ENCODE measurements at places on chromosomes 13 and 19. TPM values are rescaled to one million over a fixed set of nuclear protein-coding genes. Genes with fewer than 3 reads are reported as not detected.

DNA sequence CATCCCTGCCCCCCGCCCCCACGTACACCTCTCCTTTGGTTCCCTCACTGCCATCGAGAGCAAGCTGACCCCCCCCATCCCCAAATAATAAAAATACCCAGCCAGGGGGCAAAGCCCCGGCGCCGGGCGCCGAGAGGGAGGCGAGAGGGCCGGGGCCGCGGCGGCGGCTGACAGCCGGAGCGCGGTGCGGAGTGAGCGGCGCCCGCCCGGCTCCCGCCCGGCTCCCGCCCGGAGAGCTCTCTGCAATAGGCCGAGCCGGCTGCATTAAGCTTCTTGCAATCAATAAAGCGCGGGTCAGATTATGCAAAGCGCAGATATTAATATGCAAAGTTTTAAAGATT is 40.9 kb downstream of the DEDD2 start:
- DNase-seq: no peak

- no peak for DNase-seq
Observed at GRCh38 chr13:76667551-76667950, 218.7 kb downstream of the KCTD12 start.

CYP2F1 gene
- 0.33 TPM for polyA plus RNA-seq

GRCh38 chr13:99916366-99917103 is 55.0 kb downstream of the ZIC5 start:
- no peak for DNase-seq

DNA sequence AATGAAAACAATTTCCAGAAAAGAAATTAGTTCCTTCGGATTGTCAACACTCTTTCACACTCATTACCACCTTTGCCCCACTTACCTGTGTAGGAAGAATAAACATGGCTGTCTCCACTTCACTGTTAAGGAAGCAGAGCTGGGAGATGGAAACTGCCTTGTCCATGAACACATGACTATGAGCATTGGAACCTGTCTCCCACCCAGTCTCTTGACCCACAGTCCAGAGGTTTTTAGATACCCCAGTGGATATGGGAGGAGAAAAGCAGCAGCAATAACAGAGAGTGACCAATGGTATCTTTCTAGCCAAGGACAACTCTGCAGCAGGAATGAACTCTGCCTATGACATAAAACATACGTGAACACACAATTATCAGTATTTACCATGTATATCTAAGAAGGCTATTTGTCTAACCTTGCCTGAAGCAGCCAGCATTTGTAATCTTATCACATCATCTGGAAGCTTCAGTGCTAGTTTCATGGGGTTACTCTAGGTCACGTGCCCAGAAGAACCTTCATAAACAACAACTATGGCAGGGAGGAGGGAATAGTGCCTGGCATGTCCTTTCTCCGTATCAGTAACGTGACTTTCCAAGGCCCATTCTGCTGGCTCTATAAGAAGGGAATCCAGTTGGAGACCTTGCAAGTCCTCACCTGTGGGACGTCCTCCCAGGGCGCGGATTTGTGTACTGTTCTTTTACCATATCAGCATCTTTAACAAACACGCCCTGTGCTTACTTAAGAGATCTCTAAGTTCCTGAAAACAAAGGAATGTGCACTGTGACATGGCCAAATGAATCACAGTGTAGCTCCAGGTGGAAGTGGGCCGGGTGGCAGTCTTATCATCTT is 221.8 kb upstream of the UBL3 start:
- no peak for DNase-seq

CCNA1 gene
- 1.1 TPM for polyA plus RNA-seq

DNA sequence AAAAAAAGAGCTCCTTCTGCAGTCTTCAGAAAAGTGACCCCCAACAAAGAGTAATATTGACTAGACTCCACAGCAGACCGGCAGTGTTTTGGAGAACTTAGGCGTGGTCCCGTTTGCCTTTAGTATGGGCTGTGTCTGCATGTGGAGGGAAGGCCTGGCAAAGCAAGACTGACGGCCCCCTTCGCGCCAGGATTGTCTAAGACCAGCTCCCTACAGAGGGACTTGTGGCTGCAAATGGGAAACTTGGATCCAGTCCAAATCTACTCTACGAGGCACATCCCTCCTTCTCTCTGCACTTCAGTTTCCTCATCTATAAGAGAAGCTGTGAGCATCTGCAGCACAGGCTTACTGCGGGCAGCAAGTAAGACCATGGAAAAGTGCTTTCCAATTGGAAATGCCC is 350.0 kb downstream of the ZNF536 start:
- no peak for DNase-seq

DNA sequence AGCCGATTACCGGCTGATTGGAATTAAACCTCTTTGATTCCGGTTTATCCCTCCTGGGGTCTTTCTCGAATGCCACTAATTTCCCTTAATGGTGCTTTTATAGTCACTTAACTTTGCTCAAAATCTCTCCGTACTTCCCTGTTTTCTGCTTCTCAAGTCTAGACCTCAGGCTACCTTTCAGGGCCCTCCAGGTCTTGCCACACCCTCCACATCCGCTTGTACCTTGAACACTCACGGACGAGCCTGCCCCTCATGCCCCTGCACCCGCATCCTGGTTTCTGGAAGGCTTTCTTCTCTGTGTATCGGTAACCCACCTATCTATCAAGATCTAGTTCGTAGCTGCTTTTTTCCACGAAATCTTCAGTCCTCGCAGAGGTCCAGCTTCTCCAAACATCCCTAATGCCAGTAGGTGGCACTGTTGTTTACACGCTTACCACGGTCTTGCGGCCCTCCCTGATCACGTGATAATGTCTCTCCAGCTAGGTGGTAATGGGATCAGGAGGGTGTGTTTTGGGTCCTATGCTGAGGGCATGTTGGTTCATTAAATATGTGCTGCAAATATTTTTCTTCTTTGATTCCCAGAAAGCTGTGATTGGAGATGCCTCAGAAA is 13.8 kb downstream of the ATP12A start:
- DNase-seq: no peak

DNA sequence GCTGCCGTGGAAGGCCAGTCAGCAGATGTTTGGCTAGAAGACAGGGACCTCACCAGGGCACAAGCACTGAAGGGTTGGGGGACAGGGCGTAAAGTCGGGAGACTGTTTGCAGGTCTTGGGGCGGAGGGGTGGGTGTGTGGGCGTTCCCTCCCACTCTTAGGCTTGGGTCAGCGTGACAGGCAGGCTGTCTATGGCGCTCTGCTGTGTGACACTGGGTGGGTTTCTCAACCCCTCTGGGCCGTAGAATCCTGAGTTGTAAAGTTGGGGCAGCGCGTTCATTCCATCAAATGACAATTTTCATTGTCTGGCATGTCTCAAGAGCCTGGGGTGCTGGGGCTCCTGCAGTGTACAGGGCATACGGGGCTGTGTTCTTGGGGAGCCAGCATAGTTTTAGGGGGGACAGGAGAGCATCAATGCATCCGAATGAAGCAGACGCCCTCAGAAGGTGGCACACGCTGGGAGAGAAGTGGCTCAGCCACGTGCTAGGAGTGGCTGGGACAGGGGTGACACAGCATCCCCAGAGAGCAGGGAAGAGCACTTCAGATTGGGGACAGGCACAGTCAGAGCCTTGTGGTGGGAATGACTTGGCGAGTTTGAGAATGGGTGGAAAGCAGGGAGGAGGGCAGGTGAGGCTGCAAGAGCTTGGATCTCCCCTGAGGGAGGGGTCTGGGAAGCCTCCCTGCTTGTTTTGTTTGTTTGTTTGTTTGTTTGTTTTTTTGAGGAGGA is 4.4 kb downstream of the CRTC1 start:
- DNase-seq: no peak

- no peak for DNase-seq
Observed at GRCh38 chr19:15330801-15331418, 1.4 kb downstream of the BRD4 start.

DNA sequence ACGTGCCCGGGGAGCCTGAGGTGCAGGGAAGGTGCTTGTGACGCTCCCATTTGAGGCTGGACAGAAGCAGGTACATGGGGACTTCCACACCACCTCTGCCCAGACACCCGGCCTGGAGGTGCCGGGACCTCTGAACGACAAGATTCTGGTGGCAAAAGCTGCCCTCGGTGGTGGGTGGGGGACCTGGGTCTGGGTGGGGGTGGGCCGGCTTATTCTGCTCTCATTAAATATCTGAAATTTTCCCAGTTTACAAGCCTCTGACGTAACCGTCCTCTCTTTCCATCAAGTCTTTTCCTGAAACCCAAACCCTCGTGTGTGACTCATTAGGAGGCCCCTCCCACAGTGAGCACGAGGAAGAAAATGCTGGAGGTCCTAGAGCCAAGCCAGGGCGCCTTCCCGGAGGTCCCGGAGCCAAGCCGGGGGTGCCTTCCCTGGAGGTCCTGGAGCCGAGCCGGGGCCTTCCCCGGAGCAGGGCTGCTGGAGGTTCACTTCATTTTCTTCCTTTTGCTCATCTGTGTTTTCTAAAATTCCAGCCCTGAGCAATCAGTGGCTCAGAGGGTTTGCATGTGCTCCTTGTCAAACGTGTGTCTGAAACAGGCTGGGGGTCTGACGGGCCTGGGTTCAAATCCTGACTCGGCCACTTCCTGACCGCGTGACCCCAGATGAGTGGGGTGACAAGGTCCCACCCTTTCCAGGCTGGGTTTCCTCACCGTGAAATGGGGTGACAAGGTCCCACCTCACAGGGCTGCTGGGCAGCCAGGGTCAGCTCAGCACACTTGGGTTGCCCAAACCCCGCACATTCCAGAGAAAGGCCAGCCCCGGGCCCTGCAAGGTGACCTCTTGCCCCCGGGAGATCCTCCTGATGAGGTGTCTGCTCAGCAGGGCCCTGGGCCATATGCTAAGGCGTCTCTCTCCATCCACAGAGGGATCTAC is 10.0 kb downstream of the CFD start:
- no peak for DNase-seq

DHRS12 gene
- 16.9 TPM for polyA plus RNA-seq

DNA sequence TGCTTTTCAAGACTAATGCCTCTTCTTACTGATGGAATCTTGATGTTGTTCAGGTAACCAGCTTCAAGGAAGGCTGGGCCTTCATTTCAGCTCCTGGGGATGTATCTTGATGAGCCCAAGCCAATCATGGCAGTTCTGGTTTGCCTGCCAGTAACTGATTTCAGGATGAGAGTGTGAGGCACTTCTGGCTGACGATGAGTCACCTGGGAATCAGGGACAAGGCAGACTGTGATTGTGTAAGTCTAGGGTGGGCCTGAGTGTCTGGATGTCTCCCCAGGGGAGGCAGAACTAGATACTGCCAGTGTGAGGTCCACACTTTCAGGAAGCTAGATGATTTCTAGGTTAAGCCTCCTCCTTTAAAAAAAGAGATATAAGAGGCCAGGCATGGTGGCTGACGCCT is 77.3 kb upstream of the KL start:
- no peak for DNase-seq

GRCh38 chr19:4985551-4985991 is 16.7 kb downstream of the KDM4B start:
- DNase-seq: no peak

DNA sequence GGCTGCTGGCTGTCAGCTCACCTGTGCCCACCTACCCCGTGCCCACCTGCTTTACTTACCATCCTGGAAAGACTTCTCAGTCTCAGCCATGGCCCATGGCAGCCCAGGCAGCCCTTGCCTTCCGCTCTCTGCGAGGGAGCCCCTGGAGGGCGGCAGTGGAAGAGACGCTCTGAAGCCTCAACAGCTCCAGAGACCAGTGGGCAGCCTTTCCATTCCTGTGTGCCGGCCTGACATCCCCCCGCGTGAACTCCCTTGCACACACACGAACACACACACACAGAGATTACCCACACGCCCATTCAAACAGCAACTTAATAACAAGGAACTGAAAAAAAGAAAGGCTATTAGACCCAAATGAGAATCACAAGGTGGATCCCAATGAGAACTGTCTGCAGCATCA is 14.2 kb upstream of the RASA3 start:
- DNase-seq: no peak

DNA sequence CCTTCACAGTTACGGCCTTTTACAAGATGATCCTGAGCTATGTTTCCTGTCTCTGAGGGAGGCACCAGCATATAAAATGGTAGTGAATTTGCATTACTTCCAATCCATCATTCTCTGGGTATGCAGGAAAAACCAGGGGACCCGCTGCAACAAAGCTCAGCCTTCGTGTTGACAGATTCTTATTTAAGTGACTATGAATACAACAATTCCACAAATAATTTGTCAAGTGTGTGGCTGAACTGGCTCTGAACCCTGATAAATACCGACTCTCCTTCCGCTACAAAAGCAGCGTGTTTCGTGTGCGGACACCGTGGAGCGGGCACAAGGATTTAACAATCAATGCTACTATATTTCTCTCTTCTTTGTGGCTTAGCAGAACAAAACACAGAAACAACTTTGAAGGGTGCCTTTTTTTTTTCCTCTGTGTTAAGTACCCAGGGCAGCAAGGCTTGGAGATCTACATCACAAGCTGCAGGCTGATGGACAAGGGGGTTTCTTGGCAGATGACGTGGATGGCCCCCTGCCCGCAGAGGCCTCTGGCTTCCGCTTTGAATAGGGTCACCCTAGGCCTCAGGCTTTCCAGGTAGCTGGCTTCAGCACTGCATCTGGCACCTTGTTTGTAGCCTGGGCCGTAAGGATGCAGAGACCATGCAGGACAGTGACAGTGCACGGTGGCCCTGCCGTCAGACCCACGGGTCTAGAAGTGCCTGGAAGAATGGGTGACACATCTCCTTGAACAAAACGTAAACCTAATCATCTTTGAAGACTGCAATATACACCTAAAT is 280.5 kb upstream of the TSHZ3 start:
- DNase-seq: no peak

- DNase-seq: no peak
Observed at GRCh38 chr19:4016903-4017638, 9.5 kb downstream of the PIAS4 start.

KL gene
- 62.0 TPM for polyA plus RNA-seq

DNA sequence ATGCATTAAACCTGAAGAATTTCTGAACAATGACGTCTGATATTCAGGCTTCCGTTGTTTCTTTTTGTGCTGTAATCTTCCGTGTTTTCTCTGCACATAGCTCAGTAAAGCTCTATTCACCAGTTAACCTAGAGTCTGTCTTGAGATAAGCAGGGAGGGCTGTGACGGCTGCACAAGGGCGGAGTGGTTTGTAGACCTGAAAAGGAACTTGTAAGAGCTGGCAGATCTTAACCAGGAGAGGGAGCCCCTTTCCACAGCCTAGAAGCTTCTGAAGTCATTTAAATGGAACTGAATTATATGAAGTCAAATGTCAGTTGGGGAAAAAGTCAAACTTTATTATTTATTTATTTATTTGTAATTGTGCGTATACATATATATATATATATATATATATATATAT is 27.5 kb downstream of the DPRX start:
- DNase-seq: no peak

DNA sequence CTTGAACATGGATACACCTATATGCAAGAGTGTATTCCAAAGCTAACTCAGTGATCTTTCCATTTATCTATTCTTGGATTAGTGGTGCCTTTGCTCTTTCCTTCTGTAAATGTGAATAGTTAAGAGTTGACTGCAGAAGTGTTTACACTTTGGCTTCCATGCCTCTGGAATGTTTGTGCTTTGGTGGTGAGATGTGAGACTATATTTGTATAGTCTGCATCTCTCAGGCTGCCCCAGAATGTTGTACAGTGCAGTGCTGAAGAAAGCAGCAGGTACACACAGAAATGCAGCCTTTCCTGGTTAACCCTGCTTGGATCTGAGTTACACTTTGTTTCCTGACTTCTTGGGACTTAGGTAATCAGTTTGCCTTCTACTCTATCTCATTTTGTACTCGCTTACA is 90.2 kb downstream of the DNAJC15 start:
- no peak for DNase-seq

C19orf33 gene
- 4.8 TPM for polyA plus RNA-seq
